ENCODE measurements at places on chromosomes 7 and 10.

GRCh38 chr10:19111501-19112267 is 63.1 kb downstream of the MALRD1 start:
- DNase-seq: peak; percentile 27

GRCh38 chr7:31192986-31193385 is 140.9 kb downstream of the ADCYAP1R1 start:
- DNase-seq: peak; percentile 56

DNA sequence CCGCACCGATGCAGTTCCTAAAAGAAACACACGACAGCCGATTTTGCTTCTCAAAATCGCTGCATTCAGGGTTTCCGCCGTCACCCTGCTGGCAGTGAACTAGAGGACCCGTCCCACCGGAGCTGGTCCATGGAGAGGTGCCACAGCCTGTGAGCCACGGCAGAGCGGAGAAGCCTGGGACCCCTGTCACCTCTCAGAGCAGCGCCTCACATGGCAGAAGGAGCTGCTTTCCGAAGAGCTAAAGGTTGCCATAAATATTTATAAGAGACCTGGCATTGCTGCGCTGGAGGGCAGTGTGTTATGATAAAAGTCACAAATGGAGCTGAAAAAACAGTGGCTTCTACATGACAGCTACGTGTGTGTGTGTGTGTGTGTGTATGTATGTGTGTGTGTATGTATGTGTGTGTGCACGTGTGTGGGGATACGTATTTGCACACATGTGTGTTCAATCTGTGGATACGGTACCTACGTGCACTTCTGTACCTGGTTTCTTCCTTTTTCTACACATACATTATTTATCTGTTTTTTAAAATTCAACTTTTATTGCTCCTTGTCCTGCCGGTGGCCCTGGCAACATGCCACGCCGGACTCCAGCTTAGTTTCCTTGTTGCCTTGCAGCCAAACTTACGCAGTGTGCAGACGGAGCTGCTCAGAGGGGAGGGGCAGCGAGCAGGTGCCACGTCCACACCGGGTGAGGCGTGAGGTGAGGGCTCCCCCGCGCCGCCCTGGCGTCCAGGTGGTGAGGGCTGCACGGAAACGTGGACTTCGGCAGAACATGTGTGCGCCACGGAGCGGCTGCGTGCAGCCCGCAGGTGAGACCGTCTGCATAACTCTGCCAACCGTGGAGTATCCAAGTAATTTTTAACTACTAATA is 115.2 kb upstream of the PITRM1 start:
- DNase-seq: no peak

GRCh38 chr7:55212838-55213237 is 152.3 kb upstream of the LANCL2 start:
- peak; percentile 34 for DNase-seq

DNA sequence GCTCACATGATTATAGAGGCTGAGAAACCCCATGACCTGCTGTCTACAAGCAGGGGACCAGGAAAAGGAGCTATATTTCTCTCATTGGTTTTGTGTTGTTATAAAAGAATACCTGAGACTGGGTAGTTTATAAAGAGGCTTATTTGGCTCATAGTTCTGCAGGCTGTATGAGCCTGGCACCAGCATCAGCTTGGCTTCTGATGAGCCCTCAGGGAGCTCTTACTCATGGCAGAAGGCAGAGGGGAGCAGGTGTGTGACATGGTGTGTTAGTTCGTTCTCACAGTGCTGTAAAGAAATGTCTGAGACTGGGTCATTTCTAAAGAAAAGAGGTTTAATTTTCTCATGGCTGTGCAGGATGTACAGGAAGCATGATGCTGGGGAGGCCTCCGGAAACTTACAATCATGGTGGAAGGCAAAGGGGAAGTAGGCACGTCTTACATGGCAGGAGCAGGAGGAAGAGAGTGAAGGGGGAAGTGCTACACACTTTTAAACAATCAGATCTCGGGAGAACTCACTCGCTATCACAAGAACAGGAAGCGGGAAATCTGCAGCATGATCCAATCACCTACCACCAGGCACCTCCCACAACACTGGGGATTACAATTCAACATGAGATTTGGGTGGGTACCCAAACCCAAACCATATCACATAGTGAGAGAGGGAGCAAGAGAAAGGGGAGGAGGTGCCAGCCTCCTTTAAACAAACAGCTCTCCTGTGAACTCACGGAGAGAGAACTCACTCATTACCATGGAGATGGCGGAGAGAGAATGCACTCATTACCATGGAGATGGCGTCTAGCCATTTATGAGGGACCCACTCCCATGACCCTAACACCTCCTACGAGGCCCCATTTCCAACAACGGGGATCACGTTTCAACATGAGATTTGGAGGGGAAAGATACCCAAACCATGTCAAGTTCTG is 133.4 kb downstream of the JCAD start:
- no peak for DNase-seq

GRCh38 chr10:6916601-6917000 is 336.5 kb upstream of the PRKCQ start:
- no peak for DNase-seq

DNA sequence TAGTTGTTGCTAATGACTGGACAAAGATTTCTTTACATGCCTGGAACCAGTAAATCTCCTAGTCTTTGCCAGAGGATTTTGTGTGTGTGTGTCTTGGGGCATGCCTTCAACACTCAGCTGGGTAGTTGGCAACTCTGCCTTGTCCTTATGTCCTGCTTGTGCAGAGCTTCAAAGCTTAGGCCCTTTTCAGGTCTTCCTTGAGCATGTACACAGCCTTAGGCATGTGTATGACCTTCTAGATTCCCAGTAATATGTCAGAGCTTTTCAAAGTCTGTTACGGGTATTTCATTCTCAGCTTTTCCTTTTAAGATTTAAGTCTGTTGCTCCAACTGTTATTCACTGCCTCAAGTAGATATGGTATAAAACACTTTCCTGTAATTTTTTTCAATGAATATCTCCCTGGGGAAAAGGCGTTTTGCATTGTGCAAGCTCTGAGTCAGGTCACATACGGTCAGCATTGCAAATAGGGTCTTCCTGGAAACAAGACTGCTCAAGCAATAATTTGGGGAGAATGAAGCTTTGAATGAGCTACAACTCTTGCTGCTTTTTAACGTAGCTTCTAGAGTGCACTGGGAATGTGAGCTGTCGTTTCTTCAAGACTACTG is 25.5 kb downstream of the SHOC2 start:
- DNase-seq: no peak

DNA sequence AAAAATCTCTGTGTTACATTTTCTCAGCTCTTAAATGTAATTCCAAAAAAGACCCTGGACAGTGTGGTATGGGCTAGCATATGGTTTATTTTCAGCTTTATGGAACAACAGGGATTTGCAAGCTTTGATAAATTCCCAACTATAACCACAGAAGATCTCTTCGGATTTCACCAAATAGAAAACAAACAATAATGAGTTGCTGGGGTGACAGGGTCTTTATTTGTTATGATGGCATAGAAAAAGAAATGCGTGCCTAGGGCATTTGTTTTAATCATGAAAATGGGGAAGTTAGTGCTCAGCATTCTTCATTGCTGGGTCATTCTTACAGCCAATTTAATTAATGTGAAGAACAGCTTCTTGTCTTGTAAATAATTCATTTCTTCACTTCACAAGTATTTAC is 139.0 kb downstream of the LRRN3 start:
- peak; percentile 89 for DNase-seq

GRCh38 chr7:51040787-51041186 is 258.1 kb upstream of the GRB10 start:
- DNase-seq: no peak

Measured in M059J (cell line).